ENCODE measurements at places on chromosomes 6 and 20.
A peak's percentile ranks its signal among the peaks of the same experiment; 100 is the strongest.

DNA sequence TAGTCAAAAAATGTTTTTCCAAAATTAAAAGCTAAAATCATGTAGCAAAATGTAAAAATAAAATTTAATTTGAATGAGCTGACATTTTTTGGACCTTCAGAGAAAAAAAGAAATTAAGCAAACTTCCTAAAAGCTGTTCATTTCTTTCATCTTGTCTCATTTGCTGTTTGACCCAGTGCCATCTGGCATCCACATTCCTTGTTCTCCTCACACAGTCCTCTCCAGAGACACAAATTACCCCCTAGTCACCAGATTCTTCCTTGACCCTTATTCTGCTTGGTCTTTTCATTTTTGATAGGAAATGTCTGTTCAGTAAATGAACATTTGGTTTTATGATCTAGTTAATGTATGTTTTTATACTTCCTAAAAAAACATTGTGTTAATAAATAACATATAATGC is 55.2 kb downstream of the HDDC2 start:
- DNase-seq, result no peak

- DNase-seq, result no peak
Measured at GRCh38 chr6:43634702-43635303, 837 bp upstream of the MAD2L1BP start.

GRCh38 chr6:126131246-126131645 is 144.9 kb downstream of the TRMT11 start:
- DNase-seq, result no peak

DNA sequence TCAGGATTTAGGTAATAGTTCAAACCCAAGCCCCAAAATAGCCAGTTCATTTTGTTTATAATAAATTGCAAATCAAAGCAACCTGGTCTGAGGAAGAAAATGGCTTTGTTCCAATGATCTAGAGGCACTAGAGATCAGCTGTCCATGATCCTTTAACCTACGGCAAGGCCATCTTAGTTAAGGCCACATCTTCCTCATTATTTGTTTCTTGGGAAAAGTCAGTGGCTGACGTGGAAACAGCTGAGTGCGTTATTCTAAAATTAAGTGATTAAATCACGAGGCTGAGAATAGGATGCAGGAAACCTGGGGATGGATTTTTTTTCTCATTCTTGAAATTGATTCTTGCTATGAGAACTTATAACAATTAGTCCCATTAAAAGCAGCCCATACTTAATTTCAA is 10.1 kb upstream of the TENT5A start:
- DNase-seq, result no peak

DNA sequence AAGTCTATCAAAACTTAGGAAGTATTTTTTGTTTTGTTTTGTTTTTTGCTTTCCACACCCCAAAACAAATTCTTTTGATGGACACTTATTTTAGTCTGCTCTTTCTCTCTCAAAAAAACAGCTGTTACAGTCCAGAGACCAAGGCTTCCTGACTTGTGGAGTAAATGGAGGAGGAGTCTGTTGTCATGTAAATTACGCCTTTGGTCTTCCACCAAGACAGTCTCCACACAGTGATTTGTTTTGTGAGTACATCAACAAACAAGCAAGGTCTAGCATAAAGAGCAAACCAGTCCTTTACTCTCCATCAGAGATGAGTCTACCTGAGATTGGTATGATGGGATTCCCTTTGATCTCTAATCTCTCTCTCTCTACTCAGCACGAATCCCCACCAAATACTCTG is 588.0 kb upstream of the ARID1B start:
- DNase-seq, result no peak

- DNase-seq, result no peak
Measured at GRCh38 chr6:108294297-108294726, 542 bp upstream of the AFG1L start.

DNA sequence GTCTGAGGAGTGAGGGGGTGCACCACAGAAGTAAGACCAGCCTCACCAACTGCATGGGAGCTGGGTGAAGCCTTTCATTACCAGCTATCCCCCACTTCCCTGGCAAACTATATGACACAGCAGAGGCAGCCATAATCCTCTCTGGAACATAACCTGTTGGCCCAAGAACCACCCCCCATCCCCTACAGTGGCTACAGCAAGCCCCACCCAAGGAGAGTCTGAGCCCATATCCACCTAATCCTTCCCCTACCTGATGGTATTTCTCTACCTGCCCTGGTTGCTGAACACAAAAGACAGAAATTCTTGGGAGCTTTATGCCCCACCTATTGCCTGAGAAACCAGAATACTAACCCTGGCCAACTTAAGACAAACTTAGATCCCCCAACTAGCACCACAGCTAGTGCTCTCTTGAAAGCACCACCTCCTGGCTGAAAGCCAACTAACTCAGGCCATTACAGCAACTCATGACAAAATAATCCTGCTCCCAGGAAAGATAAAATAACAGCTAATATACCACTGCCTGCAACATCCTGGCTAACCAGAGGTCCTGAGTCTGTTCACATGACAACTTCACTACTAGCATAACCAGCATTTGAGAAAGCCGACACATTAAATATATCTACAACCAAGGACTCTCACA is 11.2 kb downstream of the RNGTT start:
- DNase-seq, result peak; percentile 70

DNA sequence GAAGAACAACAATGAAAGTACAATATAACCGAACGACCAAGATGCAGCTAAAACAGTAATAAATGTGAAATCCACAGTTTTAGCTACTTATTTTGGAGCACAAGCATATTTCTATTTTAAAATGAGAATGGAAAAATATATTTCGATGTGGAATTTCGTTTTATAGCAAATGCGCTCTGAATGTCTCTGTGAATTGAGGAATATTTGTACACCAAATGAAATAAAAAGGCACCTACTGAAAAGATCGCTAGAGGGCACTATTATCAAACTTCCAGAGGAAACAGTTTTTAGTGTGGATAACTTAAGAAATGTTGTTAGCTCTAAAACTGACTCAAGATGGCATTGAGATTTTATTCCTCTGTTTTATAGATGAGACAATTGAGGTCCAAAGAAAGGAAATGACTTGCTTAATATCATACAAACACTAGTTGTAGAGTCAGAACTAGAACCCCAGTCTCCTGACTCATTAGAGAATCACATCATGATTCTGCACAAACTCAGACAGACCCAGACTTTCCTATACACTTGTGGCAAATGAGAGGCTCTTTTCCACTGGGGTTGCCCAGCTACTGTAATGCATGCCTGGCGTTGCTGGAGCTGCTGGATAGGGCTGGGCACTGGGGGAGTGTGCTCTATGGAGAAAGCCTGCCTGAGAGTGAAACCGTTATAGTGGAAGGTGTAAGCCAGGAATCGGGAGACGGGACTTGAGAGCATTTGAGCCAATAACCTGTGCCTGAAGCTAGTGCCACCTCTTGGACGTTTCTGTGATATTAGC is 51.9 kb downstream of the GCLC start:
- DNase-seq, result peak; percentile 40

GRCh38 chr6:137432054-137432611 is 62.1 kb downstream of the OLIG3 start:
- DNase-seq, result no peak

GRCh38 chr20:21105429-21106170 is 558 bp downstream of the LINC00237 start:
- DNase-seq, result no peak

DNA sequence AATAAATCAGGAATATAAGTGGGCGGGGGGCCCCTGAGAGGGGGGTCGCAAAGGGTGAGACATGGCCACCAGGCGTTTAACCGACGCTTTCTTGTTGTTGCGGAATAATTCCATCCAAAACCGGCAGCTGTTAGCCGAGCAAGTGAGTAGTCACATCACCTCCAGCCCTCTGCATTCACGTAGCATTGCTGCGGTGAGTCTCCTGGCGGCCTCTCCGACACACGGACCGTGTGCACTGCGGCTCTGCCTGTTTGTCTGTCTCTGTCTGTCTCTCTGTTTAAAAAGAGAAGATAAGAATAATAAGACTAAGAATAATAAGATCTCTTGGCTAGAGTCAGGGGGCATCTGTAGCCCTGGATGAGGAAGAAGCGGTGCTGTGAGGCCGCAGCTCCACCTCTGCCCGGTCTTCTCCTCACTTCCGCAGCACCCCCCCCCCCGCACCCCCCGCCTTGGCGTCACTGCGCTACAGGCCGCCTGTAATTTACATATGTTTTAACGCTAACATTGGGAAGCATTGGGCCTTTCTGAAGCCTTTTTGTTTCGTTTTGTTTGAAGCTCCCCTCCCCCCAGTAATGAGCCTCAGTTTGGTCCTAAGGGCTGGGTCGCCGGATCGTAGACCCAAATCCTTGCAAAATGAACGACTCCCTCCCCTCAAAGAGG is 993 bp downstream of the STX16 start:
- peak; percentile 77 for DNase-seq

- DNase-seq, result no peak
Measured at GRCh38 chr6:132399376-132400074, 1.8 kb downstream of the MOXD1 start.

DNA sequence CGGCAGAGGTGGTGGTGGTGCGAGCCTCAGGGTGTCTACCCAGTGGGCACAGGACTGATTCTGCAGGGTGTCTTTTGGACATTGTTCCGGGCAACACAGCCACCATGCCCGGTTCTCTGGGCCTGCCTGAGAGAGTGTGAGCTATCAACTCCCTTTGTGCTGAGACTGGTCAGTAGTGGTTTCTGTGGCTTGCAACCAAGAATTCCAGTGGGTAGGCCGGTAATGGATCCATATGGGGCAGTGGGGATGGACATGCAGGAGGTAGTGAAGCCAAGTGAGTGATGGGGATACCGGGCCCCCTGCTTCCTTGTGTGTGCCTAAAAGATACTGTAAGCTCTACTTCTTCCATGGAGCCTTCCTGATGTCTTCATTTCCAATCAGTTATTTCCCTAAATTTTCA is 71.0 kb downstream of the CDC5L start:
- DNase-seq, result no peak

DNA sequence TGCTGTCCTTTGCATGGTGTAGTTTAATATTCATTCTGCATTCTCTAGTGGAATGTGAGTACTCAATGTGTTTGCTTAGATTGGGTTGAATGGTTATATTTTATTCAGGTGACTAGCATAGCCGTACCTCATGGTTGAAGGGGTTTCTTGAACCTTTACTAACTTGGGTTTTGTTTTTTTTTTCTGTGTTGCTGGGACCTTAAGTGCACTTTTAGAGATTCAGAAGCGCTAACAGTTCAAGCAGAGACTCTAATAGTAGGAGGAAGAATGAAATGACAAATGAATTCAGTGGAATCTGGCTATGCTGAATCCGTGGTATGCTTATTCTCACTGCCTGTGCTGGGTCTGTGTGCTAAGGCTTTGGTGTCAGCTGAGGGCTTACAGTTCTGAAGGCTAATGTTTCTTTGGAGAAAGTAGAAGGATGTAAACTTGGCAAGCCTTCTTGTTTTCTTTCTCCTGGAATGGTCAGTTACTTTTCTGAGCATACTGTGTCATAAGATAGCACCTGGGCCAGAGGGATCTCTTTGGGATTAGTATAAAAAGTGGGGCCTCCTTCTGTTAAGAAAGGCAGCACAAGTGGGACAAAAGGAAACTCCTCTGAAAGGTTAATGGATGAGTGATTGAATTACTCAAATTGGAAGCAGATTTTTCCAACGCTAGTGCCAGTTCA is 28.7 kb downstream of the RNF144B start:
- DNase-seq, result no peak

DNA sequence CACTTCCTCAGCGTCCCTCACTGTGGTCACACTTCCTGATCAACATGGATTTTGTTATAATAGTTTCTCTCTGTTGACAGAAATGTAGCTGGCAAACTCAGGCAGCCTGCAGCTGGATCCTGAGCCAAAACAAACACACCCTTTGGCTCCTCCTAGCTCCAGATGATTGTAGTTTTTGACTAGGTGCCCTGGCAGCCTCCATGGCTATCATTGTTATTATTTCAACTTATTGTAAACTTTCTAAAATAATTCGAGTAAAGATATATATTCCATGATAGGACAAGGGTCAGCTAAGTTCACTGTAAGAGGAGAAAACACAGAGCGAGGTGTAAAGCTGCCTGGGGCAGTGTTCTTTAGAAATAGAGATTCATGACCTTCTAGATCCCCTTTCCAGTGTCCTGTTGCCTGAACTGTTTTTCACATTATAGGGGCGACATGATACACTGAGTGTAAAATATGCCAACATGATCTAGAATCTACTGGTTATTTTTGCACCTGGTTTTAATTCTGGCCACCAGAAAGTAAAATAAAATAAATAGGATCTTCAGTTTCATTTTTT is 98.2 kb upstream of the HDGFL1 start:
- no peak for DNase-seq

DNA sequence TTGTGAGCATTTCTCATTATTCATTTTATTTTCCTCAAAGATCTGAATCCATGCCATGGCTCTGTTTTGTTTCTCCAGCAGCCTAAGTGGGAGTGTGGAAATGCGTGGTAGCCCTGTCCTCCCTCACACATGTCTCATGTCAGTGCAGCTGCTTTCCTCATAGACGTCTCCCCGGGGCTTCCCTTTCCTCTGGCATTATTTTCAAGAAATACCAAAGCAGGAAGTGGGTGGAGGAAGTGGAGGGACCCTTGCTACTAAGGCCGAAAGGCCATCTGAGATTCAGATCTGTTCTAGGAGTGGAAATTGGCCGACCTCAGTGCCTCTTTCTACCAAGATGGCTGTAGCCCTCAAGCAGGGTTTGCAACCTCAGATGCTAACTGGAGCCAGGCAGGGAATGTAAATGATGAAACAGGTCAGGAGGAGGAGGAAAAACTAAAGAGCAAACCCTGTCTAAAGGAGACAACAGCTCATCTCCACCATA is 420.9 kb upstream of the PLCB4 start:
- no peak for DNase-seq

DNA sequence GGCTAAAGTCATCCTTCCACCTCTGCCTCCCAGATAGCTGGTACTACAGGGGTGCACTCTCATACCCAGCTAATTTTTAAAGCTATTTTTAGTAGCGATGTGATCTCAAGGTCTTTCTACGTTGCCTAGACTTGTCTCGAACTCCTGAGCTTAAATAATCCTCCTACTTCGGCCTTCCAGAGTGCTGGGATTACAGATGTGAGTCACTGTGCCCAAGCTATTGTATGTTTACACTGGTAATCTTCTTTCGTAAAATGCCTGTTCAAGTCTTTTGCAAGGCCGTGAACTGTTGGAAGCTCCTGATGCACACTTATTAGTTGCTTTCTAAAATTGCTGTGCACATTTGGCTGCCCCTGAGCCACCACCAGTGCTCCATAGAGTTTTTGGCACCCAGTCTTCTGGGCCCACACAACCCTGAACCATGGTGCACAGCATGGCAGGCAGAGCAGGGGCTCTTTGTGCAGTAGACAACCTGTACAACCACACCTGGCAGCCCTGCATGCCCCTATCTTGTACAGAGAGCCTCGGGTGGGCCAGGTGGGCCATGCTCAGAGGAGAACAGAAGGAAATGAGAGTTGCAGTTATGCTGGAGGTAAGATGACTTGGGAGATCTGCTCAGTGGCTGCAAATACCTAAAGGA is 33.3 kb downstream of the PDRG1 start:
- no peak for DNase-seq

DNA sequence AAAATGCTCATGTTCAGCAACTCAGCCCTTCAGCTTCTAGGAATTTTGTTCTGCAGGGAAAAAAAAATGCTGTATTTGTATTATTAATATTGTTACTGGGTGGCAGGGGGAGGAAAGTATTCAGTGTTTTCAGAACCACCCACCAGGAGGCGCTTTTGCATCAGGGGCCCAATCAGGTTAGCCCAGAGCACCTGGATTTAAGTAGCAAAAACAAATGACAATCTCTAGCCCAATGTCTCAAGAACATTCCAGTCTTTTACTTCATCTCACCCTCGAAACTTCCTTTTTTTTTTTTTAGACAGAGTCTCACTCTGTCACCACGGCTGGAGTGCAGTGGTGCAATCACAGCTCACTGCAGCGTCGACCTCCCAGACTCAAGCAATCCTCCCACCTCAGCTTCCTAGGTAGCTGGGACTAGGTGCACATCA is 635 bp upstream of the C20orf203 start:
- peak; percentile 78 for DNase-seq

- peak; percentile 67 for DNase-seq
Measured at GRCh38 chr6:26056583-26057350, 30.5 kb upstream of the HFE start.

Data from K562 (cell line).